ENCODE measurements at places on chromosomes 5 and 9.

GRCh38 chr5:28954074-28954473 lies 1915.7 kb upstream of the CDH9 start:
- DNase-seq = no peak

GRCh38 chr5:476102-476813 lies 33.3 kb downstream of the EXOC3 start:
- DNase-seq = no peak

DNA sequence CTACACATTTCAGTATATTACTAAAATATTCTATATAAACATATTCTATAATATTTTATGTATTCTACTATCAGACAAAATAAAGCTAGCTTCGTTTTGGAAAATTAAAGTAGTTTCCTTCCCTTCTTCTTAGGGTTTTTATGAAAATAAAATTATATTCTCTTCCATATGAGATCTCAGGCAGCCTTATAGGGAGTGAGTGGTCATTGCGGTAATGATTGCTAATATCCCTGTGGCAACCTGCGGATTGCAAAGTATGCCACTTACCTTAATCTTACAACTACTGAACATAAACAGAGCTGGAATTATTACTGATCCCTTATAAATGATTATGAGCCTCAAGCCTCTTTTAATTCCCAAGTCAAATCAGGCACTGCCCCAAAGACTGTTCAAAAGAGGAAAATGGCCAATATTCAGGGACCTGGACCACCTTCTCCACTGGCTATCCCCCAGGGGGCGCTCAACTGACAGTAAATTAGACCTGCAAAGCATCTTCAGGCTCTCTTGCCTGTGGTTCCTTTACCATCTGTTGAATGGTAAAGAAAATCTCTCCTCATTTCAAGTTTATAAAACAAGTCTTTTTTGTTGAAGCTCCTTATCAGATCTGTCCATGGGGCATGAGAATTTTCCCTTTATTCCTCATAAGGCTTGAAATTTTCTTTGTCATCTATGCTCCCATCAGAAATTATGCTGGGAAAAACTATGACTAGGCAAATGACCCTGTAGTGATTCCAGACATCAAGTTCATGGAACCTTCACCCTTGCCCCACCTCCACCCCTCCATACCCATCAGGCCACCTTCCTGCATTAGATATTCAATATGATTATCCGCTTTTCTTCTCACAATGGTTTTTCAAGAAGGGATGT lies 163.9 kb downstream of the CEMIP2 start:
- peak; percentile 75 for DNase-seq

GRCh38 chr5:81058121-81058520 lies 98.0 kb downstream of the RASGRF2 start:
- DNase-seq = no peak

DNA sequence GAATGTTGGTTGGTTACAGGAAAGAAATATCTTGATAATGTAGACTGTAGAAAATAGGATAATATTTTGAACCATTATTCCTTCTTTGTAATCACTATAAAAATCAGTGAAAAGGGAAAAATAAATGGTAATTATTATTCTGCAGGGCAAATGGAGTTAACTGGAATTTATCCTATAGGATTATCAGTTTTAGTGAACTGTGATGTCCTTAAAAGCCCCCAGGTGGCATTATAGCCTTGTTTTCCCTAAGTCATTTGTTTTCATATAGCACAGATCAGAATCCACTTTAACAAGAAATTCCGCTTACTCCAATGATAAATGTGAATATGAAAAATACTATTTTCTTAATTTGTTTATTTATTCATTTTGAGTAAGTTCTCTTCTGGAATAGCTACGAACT lies 26.2 kb upstream of the WDR41 start:
- no peak for DNase-seq

GRCh38 chr5:98517560-98518366 lies 255.7 kb upstream of the RGMB start:
- DNase-seq = no peak

DNA sequence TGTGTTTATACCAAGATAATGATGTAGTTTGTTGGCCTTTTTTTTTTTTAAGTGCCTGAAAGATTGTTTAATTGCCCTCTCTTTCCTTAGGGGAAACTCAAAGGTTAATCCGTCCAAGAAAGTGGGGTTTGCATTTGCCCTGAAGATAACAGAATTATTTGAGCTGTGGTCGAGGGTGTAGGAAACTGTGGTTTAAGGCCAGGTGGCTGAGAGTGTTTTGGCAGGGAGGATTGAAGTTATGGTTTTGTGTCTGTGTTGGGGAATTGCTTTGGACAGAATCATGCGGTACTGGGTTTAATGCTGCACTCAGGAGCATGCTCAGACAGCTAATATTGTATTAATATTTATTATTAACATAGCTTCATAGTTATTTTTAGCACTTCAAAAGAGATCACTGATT lies 509.8 kb downstream of the EBF1 start:
- no peak for DNase-seq

DNA sequence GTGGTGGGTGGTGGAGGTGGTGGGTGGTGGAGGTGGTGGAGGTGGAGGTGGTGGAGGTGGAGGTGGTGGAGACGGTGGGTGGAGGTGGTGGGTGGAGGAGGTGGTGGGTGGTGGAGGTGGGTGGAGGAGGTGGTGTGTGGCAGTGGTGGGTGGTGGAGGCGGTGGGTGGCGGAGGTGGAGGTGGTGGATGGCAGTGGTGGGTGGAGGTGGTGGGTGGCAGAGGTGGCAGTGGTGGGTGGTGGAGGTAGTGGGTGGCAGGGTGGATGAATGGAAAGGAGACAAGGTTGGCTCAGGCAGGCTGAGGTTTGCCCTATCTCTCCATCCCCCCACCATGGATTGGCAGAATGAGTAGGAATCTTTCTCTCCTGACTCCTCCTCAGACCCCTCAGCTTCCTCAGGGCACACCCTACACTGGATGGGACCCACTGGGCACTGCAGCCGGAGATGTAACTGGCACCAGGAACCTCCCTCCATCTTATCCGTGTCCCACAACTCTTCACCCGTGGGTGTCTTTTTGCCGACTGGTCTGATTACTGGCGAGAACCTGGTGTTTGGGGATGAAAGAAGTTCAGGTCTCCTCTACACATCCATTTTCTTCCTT lies 166.3 kb downstream of the C9orf50 start:
- no peak for DNase-seq

DNA sequence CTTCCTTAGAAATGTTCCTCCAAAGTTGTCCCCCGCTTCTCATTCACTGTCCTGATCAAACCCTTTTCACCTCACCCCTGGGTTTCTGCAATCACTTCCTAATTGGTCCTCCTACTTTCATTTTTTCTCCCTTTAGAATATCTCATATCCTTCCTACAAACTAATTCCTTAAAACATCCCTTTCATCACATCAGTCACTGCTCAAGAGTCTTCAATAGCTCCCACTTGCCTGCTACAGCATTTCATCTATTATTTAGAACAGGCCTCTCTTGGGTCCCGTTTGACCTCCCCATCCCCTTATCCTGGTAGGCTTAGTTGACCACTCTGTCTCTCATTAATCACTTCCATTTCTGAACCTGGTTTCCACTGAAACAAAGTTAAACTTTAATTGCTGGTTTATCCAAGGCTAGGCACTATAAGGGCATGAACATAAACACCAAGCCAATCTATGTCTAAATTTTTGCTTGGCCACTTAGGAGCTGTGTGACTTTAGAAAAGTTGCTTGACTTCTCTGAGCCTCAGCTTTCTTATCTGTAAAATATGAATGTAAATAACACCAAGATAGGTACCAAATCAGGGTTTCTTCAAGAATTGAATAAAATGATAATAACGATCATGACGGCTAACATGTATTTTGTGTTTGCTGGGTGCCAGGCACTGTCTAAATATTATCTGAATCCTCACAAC lies 202.1 kb upstream of the WWC1 start:
- DNase-seq = no peak

- no peak for DNase-seq
Observed at GRCh38 chr5:120919017-120919416, 454.9 kb downstream of the PRR16 start.

DNA sequence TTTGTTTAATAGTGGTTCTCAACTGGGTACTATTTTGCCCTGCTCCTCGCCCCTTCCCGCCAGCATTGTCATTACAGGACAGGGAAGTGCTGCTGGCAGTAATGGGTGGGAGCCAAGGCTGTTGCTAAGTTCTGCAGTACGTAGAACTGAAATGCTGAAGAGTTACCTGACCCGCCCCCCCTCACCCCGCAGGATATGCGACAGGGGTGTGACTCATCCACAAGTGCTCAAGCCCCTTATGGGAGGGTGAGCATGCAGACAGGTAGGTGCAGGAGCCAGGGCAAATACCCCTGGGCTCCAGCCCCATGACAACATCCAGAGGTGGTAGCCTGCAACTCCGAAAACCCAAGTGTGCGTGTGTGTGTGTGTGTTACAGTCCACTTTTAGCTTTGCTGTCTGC lies 35.7 kb downstream of the LRRC70 start:
- no peak for DNase-seq

DNA sequence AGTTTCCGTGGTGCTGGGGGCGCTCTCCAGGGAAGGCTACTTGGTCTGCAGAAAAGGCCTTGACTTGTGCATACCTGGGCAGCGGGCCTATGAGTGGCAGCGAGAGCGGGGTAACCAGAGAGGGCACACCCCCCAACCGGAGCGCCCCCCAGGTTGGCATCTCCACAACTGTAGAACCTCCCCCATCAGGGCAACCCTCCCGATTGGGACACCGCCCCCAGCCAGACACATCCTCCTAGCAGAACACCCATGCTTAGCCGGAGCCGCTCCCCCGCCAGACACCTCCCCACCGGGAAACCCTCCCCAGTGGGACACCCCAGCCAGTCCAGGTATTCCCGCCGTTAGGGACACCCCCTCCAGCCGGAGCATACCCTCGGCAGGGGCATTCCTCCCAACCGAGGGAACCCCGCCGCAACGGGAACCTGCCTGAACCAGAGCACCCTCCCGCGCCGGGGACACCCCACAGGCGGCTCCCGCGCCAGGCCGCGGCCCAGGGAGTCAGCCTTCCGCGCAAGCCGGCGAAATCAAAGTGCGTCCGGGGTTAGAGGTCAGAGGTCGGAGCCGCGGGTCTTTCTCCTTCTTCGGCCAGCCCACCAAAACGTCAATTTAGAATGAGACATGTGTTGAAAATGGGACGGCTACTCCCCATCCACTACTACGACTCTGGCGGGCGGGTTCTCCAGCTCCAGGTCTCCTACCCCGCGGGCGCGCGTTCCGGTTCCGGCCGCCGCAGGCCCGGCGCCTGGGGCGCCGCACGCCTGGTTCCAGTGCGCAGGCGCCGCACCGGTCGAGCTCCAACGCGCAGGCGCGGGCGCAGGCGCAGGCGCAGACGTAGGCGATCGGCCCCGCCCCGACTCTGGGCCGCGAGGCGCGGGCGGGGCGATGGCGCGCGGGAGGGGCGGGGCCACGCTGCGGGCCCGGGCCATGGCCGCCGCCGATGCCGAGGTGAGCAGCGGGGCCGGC lies at the start of gene EHMT1:
EHMT1 (plus strand) TSS at position 901 of the 963 bp plus-strand sequence; CDS start at position 925, 24 bp downstream.
- DNase-seq = peak; percentile 96

- no peak for DNase-seq
Observed at GRCh38 chr9:101705135-101705661, 33.2 kb downstream of the GRIN3A start.

DNA sequence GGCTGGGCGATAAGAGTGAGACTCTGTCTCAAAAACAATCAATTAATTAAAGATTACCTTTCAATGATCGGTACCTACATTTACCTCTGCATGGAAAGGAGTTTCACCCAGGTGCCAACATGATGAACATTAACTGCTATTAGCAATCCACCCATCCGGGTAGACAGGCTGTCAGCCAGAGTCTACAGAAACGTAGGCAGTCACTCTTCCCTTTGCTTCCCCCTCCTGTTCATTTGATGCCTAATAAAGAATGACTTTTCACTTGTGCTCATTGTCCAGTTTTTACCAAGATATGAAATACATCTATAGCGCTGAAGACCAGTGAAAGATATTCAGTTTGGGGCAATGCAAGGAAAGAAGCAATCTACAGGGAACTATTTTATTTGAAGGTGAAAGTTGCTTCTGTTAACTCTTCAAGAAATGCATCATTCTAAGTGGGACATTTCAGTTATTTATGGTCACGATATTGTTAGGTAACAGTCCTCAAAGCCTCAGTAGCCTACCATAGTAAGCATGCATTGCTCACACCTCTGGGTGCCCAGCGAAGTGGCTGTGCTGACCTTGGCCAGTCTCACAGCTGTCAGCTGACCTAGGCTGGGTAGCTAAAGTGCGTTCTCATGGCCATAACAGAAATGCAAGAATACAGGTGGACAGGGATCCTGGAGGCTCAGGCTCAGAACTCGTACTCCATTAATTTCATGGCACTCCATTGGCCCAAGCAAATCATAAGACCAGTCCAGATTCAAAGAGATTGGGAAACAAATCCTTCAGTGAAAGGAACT lies 87.2 kb upstream of the DMRT1 start:
- DNase-seq = no peak

DNA sequence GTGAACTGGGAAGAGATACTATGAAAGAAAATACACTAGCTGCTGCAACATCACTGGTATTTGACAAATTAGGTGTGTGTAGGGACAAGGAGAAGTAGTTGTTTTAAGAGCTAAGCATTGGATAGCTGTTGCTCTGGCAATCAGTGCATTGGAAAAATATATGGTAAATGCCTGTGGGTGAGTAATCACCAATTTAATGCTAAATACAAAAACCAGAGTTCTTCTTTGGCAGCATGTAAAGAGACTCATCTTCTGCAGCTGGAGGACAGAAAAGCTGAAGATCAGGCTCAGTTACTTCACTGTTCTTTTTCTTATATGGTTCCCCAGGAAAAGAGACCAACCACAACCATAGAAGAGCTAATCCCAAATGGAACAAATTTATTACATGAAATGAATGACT lies 201.8 kb upstream of the MPDZ start:
- DNase-seq = no peak

GRCh38 chr5:6766604-6767093 lies 53.4 kb downstream of the TENT4A start:
- DNase-seq = no peak

DNA sequence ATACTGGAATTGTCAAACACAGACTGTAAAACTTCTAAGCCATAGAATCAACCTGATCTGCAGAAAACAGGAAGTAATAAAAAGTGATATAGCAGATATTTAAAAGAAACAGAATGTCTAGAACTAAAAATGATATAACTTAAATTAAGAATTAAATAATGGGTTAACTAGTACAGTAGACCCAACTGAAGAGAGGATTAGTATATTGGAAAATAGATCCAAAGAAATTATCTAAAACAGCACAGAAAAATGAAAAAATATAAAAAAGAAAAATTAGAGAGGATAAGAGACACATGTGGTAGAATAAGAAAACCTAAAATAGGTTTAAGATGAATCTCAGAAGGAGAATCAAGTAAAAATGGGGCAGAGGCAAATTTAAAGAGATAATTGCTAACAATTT lies 219.9 kb downstream of the SEMA6A start:
- DNase-seq = no peak

GRCh38 chr9:117050007-117050406 lies 362.9 kb downstream of the TRIM32 start:
- DNase-seq = no peak

DNA sequence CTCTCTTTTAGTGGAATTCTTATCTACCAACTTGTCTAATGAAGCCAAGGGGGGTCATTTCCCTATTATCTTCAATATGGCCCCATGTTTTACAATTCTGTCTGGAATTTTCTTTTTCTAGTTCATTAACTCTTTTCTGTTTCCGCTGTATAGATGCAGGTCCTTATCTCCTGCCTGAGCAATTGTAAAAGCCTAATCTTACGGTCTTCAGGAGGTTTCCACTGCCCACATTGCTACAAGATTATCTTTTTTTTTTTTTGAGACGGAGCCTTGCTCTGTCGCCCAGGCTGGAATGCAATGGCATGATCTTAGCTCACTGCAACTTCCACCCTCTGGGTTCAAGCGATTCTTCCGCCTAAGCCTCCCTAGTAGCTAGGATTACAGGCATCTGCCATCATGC lies 132.3 kb downstream of the UNC13B start:
- no peak for DNase-seq
